ENCODE measurements at places on chromosomes 1 and 21.
A peak's percentile ranks its signal among the peaks of the same experiment; 100 is the strongest.

- no peak for DNase-seq
Observed at GRCh38 chr1:184608990-184609389, 145.7 kb downstream of the EDEM3 start.

DNA sequence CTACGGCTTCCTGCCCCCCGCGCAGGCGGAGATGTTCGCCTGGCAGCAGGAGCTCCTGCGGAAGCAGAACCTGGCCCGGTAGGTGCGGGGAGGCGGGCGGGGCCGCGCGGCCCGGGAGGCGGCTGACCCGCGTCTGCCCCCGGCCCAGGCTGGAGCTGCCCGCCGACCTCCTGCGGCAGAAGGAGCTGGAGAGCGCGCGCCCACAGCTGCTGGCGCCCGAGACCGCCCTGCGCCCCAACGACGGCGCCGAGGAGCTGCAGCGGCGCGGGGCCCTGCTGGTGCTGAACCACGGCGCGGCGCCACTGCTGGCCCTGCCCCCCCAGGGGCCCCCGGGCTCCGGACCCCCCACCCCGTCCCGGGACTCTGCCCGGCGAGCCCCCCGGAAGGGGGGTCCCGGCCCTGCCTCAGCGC lies 16.6 kb downstream of the NOC2L start:
- no peak for DNase-seq

DNA sequence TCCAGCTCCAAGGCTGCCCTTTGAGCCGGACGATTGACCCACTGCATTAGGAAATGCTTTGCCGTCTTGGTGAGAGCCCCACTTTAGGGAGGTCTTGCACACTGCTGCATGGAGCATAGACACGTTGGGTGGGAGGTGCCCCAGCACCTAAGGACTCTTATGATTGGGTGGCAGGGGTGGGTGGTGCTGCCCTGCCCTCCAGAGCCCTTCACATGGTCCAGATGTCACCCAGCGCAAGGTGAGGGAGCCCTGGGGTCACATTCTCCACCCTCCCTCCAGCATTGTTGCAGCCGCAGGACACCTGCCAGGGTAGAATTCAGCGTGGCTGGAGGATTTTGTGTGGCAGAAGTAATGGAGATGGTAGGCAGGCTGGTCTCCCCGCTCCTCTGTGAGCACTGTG lies 137.4 kb upstream of the COL6A1 start:
- no peak for DNase-seq

GRCh38 chr1:63592536-63593302 lies 492 bp upstream of the PGM1 start:
- DNase-seq = no peak

DNA sequence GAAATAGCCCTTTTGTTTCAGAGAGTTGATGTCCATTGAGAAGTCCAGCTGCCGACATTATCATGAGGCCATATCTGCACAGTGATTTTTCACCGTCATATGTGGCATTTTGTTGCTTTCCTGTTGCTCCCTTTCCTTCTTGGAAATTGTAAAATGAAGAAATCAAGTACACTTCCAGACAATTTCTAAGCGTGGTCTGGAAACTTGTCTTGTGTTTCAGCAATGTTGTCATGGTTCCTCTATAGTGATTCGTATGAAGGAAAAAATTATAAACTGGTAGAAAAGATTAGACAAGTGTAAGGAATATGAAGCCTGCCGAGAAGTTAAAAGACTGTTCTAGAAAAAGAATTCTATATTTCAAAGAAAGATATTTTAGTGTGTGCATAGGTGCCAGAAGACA lies 17.7 kb downstream of the NTNG1 start:
- no peak for DNase-seq

DNA sequence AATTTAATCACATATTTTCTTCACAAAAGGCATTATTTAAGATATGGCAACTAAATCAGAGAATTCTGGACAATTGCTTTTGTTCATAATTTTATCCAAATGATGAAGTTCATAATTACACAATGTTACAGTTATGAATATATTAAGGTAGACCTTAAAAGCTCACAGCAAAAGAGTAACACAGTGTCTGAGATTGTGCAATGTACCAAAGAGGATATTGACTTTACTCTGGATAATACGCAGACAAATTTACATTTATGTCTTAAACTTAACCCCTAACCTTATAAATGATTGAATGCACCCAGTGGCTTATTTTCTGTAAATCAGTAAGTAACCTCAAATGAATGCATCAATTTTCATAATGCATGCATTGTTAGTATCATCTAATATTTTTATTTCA lies 216.2 kb upstream of the SAMSN1 start:
- no peak for DNase-seq

DNA sequence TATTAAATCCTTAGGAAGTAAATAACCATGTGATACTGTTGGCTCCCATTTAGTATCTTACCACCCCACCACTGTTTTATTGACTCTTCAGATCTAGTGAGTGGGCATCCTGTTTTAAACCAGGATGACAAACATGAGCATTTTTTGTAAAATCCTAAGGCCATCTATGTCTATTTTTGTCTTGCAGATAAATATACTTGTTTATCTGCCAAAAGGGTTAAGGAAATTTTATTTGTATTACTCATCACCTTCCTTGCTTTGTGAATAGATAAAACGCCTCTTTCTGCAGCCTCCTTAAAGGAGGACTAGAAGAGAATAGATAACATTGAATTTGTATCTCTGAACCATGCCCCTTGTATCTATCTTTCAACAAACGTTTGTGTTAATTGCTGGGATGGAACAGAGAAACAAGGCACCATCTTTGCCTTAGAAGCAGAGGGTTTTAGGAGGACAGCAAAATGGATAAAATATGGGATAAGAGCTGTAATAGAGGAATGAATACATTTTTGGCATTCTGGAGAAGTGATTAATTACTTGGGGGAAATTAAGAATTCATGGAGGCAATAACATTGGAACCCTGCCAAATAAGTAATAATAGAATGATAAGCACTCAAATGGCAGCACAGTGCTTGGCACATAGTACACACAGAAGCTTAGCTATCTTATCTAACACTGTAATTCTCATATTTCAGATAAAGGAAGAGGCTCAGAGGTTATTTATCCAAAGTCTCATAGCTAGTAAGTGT lies 14.7 kb downstream of the YTHDF2 start:
- DNase-seq = no peak

DNA sequence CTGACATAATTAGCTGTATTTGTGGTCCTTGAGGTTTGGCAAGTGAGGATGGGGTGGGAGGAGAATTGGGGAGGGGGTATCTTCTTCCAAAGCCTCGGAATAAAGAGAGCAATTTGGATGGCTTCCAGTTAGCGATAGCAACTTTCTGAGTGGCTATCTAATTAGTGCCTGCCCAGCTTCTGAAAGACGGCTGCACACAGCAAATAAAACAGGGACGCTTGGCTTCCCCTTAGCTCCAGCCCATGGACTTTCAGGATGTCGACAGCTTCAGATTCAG lies 31.1 kb downstream of the KLHDC7A start:
- peak; percentile 86 for DNase-seq

DNA sequence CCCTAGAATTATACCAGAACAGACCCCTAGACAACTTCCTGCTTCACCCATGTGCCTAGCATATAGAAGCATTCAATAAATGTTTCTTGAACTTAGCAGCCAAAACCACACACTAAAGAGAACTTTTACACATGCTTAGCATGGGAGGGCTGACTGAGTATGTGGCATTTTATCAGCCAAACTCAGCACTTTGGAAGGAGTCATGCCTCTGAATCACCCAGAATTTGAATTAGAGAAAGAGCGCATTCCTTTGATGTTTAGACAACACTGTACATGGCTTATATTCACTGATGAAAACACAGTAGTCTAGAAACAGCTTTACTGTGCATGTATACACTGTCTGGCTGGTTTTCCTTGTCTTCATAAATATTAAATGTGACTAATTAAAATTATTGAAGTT lies 26.1 kb downstream of the SPAG17 start:
- DNase-seq = no peak

- no peak for DNase-seq
Observed at GRCh38 chr1:208820580-208821212, 576.5 kb upstream of the PLXNA2 start.

DNA sequence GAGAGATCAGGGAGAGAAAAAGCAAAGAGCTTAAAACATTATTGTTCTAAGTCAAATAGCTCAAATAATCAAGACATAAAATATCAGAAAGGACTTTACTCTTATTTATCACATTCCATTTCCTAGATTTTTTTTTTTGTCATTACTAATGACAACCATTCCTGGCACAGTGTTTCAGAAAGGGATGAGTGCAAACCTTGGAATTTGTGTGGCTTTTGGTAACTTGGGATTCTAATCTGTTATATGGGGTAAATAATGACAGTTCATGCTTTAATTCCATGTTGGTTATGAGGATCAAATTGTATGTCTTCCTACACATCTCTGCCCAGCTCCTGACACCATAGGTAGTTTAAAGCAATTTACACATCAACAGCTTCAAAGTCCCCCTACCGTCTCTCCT lies 358.4 kb upstream of the ADGRL4 start:
- DNase-seq = no peak

- DNase-seq = no peak
Observed at GRCh38 chr1:13881385-13882088, 181.5 kb downstream of the PRDM2 start.

- no peak for DNase-seq
Observed at GRCh38 chr1:170146720-170147263, 1.0 kb downstream of the NTMT2 start.

- no peak for DNase-seq
Observed at GRCh38 chr1:218454700-218455282, 109.7 kb downstream of the TGFB2 start.

- DNase-seq = no peak
Observed at GRCh38 chr1:202143011-202143767, 1.3 kb downstream of the ARL8A start.

DNA sequence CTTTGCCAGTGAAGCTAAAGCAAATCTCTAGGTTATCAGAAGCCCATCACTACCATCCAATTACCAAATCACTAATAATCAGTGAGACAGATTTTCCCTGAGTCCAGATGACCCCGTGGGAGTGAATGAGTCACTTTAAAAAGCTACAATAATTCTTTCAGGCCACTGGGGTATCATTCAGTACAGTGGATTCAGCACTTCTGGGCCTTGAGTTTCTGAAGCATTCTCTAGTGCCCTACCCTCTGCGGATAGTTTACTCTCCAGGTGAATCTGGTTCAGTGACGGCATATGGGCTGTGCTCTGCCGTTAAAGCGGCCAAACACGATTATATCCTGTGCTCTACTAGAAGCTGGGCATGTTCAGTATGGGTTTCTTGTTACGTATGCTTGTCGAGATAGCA lies 26.1 kb downstream of the NR5A2 start:
- DNase-seq = no peak

DNA sequence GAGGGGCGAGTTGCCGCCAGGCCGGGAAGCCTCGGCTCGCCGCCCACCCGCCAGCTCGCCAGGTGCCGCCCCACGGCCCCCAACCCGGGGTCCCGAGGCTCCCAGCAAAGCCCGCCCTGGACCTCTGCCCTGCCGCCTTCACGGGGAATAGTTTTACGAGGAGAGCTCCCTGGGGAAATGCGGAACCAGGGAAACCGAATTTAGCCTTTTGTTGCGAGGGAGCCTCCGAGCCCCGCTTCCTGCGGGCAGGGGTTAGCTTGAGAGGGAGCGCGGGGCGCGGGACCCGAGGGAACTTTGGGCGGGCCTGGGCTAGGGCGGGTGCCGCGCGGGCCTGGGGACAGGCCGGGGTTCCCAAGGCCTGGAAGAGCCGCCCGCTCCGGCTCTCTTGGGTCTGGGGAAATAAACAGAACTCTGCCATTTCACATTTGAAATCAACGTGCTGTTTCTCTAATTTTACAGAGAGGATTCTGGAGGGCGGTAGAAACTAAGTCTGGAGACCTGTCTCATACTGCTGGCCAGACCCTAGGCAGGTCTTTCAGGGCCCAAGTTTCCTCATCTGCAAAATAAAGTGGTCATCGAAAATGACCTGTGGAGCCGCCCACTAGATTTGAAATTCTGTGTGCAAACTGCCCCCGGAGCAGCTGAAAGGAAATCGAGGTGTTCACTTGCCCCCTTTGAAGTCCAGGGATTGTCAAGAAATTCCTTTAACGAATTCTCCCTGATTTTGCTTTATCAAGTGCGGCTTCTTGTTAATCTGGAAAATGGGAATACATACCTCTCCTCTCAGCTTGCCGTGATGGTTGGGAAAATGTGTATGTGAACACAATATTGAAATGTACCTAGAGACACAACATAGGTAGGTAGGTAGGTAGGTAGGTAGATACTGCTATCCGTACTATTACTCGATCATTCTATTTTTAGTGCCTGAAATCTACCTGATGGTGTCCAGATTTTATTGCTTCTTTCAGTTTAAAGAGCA lies 749 bp upstream of the GLUL start:
- DNase-seq = peak; percentile 90

GRCh38 chr1:221303623-221304022 lies 424.4 kb downstream of the HLX start:
- DNase-seq = no peak

Data from NCI-H1092 (cell line).